ENCODE measurements at places on chromosomes 13 and 19.

DNA sequence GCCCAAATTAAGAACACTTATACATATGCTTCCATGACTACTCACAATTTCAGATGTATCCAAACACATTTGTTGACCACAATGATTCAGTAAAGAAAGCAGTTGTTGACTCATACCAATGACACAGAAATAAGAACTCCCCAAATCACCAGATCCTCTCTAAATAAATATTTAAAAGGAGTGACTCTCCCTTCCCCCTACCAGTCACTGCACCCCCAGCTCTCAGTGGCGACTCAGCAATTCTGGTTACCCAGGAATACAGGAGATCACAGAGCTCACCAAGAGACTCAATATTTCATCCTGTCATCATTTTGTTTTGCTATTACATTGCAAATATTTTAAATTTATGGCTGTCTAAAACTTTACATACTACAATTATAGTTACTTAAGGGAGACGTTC lies 131.5 kb downstream of the RGCC start:
- DNase-seq: no peak

- DNase-seq: no peak
Observed at GRCh38 chr13:111513766-111514609, 193.5 kb downstream of the TEX29 start.

DNA sequence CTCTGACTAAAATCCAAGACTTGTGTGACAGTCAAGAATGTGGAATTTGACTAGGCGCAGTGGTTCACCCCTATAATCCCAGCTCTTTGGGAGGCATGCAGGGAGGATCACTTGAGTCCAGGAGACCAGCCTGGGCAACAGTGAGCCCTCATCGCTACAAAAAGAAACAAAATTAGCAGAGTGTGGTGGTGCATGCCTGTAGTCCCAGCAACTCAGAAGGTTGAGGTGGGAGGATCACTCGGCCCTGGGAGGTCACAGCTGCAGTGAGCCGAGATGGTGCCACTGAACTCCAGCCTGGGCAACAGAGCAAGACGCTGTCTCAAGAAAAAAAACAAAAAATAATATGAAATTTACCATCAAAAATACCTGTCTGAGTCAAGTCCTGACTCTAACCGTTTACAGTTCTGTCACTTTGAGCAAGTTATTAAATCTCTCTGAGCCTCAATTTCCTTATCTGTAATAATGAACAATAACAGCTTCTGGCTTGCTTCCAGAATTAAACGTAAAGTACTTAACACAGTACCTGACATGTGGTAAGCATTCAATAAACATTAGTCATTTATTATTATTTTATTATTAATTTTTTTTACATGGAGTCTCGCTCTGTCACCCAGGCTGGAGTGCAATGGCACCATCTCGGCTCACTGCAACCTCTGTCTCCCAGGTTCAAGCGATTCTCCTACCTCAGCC lies 204.6 kb upstream of the TSC22D1 start:
- DNase-seq: no peak

DNA sequence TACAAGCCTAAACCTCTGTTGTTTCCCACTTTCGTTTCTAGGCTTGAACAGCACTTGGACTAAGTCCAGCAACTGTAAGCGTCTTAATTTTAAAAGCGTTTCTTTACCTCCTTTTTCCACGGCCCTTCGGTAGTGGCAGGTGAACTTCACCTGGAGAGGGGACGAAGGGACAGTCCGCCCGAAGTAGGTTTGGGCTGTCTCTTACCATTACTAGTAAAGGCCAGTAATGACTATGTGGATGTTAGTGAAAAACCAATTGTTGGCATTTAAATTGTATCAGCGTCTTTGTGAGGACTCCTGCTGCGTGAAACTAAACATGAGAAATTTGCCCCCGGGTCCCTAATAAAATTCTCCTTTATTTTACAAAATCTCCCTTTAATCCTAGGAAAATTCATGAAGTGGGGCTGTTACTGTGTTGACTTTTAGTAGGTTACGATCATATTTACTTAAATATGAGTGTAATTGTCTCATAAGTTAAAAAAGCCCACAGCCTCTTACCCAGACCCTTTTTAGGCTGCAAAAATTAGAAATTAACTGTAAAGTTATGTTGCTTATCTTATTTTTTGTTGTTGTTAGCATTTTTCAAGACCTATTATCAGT lies 983 bp downstream of the ITM2B start:
- no peak for DNase-seq

DNA sequence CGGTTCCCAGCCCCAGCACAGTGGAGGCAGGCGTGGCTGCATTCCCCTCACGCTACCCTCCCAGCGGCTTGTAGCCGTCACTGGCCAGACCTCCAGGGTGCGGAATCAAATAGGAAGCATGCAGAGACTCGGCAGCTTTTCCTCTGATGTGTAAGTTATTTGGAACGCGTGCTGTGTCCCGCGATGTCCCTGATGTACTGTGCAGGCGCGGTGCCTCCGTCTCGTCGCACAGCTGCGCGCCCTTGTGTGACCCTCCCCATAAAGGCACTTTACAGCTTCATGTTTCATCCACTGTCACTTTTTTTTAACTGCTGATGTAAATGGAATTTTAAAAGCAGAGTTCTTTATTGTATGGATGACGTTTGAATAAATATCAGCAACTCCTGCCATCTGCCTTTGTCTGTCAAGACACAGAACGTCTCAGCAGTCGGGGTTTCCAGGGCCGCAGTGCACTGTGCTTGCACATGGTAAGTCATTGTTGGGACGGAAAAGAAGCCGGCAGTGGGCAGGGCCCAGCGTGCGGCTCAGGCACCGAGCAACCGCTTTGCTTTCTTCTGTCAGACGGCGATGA lies 7.3 kb upstream of the F7 start:
- no peak for DNase-seq

GRCh38 chr19:8821748-8822241 lies 10.3 kb downstream of the ZNF558 start:
- DNase-seq: no peak

DNA sequence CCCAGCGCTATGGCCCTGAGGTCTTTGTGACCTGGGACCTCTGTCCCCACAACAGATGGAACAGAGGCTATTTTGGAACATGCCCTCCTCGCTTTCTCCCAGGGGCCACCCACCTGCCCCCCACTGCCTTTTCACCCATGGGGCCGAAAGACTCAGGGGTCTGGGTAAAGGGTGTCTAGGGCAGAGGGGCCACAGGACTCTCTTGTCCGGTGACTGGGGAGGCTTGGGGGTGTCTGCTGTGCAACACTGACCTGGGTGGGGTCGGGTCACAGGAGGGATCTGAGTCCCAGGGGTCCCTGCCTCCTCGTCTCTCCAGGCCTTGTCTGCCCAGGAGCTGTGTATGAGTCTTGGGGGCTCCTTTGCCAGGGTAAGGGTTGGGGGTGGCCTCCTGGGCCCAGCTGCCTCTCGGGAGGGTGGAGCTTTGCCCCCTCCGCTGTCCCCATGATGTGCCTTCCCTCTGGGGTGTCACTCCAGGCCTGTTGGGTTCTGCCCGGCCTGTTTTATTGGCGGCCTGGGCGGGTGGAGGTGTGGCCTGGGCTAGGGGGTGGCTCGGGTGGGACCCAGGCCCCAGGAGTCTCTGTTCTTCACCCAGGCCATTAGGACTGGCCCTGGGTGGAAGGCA lies 2.1 kb downstream of the ARID3A start:
- DNase-seq: no peak

DNA sequence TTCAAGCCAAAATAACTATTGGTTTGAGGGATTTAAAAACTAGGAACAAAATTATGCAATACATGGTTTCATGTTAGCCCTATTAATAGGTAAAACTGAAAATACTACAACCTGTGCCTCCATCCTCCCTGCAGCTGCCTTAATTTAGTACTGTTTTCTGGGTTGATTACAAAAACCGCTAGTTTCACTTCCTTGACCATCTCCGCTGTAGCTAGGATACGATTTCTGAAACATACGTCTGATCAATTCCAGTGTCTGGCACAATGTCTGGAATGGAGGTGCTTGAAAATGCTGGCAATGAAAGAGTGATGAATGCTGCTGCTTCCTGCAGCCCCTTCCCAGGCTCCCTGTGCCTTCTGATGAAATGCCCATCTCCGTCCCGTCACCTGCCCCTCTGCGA lies 273.5 kb downstream of the SHISA2 start:
- no peak for DNase-seq

GRCh38 chr13:93473441-93474270 lies 247.0 kb downstream of the GPC6 start:
- no peak for DNase-seq
